ENCODE measurements at places on chromosomes 1 and 21. TPM values are rescaled to one million over a fixed set of nuclear protein-coding genes. Genes with fewer than 3 reads are reported as not detected.

The CD5L gene
- polyA plus RNA-seq: not detected

The TCHHL1 gene
- polyA plus RNA-seq: not detected

- no peak overlapping the region for H3K4me3 ChIP-seq
- no peaks in the 10 kb centered on the region for H3K4me1 ChIP-seq
- H3K27ac ChIP-seq: no peak overlapping the region
These were observed 612.0 kb downstream of the MATN1 start for GRCh38 chr1:30111431-30111830.

The RAP1GAP gene
- 1.6 TPM for polyA plus RNA-seq

DNA sequence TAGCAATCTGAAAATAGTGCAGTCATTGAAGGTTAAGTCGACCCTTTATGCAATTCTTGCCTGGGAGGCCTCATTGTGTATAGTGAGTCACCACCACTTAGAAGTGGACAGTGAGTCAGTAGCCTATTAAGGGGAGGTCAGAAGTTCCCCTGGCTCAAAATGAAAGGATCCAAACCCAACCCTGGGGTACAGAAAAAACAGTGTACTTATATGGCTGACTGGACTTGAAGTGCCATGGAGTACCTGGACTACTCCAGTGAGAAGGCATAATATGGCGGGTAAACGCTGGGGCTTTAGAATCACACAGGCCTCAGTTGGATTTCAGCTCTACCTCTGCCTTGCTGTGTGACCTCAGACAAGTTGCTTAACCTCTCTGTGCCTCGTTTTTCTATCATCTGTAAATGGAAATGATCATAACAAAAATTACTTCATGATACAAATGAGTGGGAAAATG, 2.2 kb upstream of the BCL9 start:
- DNase-seq: no peak
- H3K4me1 ChIP-seq: peaks cover 12% of the 10 kb centered on the region
- H3K36me3 ChIP-seq: no peaks in the 10 kb centered on the region
- peaks cover 25% of the 10 kb centered on the region for H3K27me3 ChIP-seq
- H3K27ac ChIP-seq: no peak overlapping the region
- no peak overlapping the region for H3K4me3 ChIP-seq

- H3K27me3 ChIP-seq: no peaks in the 10 kb centered on the region
- no peak for DNase-seq
- no peaks in the 10 kb centered on the region for H3K4me1 ChIP-seq
- H3K27ac ChIP-seq: no peak overlapping the region
These were observed 1531.1 kb downstream of the MRPL39 start for GRCh38 chr21:24076179-24076578.

The PLA2G2F gene
- 0.26 TPM for polyA plus RNA-seq

DNA sequence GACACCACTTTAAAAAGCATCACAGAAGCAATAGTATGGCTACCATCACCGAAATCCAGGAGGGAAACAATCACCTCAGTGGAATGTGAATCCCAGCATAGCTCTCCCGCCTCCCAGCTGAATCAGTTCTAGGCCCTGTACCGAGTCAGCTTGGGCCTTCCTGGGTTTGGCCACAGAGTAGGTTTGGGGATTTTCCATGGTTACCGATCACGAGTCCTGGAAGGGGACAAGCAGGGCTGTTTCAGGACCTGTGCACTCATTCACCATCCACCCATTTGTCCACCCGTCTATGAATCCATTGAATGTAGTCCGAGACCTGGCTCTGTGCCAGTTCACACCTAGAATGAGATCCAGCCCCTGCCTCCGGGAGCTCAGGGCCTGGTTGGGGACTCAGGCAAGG, 94.2 kb downstream of the ARHGEF10L start:
- DNase-seq: no peak
- H3K4me1 ChIP-seq: peaks cover 4% of the 10 kb centered on the region
- no peak overlapping the region for H3K4me3 ChIP-seq
- no peak overlapping the region for H3K27ac ChIP-seq
- no peaks in the 10 kb centered on the region for H3K36me3 ChIP-seq
- H3K27me3 ChIP-seq: no peaks in the 10 kb centered on the region

DNA sequence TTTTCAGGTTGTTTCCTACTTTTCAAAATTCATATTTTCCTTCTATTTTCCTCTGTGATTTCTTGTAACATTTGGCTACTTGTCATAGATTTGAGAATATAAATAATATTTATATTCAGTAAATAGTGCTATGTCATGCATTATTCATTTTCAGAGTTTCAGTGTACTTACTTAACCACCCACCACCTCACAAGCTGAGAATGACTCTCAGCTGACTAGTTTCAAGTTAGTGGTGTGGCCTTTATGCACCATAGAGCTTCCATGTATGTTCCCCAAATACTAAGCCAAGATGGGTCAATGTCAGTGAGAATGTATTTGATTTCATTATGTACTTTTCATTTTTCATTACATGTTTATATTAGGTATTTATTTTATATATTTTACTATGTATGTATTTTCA, 56.9 kb upstream of the RGS1 start:
- H3K4me3 ChIP-seq: no peak overlapping the region
- no peak for DNase-seq
- no peaks in the 10 kb centered on the region for H3K4me1 ChIP-seq
- H3K36me3 ChIP-seq: no peaks in the 10 kb centered on the region
- no peak overlapping the region for H3K27ac ChIP-seq
- H3K27me3 ChIP-seq: no peaks in the 10 kb centered on the region

The EPRS1 gene
- polyA plus RNA-seq: 96.3 TPM

DNA sequence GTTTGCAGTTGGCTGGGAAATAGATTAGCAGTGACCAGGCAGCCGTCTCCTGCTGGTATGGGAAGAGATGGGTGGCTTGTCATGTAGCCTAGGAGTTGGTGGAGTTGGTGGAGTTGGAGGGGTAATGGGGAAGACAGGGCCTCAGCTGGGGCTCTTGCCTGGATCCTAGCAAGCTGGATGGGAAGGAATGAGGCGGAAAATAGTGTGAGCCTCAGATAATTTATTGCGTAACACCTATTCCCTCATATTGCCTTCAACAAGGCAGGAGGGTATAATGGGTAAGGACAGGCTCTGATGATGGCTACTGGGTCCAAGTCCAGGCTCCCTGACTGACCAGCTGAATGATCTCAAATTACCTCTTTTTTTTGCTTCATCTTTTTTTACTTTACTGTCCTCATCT, 12.6 kb downstream of the MAP7D1 start:
- no peaks in the 10 kb centered on the region for H3K27me3 ChIP-seq
- no peak for DNase-seq
- peaks cover 78% of the 10 kb centered on the region for H3K4me1 ChIP-seq
- peaks cover 38% of the 10 kb centered on the region for H3K36me3 ChIP-seq

- no peak overlapping the region for H3K27ac ChIP-seq
- no peaks in the 10 kb centered on the region for H3K4me1 ChIP-seq
- no peak overlapping the region for H3K4me3 ChIP-seq
- no peaks in the 10 kb centered on the region for H3K36me3 ChIP-seq
- no peaks in the 10 kb centered on the region for H3K27me3 ChIP-seq
These were observed 175.2 kb upstream of the ZC3H12A start for GRCh38 chr1:37299216-37299615.

GRCh38 chr1:37461698-37462436, 12.5 kb upstream of the ZC3H12A start:
- no peaks in the 10 kb centered on the region for H3K27me3 ChIP-seq
- no peaks in the 10 kb centered on the region for H3K36me3 ChIP-seq
- no peak for DNase-seq
- H3K4me1 ChIP-seq: no peaks in the 10 kb centered on the region
- H3K4me3 ChIP-seq: no peak overlapping the region
- H3K27ac ChIP-seq: no peak overlapping the region

DNA sequence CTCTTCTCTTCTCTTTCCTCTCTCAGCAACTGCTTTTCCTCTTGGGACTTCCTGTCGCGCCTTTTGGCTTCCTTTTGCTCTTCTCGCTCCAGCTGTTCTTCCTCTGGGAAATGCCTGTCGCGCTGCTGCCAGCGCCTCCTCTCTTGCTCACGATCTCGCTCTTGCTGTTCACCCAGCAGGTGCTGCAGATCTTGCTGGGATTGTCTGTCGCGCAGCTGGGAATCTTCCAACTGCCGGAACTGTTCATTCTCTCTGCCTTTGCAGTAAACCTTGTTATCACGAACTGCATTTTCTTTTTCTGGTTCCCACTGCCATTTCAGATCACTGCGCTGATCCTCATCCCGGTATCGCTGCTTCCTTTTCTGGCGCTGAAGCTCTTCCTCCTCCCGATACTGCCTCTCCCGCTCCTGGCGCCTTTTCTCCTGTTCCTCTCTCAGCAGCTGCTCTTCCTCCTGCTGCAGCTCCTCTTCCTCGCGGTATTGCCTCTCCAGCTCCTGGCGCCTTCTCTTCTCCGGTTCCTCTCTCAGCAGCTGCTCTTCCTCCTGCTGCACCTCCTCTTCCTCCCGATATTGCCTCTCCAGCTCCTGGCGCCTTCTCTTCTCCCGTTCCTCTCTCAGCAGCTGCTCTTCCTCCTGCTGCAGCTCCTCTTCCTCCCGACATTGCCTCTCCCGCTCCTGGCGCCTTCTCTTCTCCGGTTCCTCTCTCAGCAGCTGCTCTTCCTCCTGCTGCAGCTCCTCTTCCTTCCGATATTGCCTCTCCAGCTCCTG, 5.8 kb downstream of the TCHH start:
- no peaks in the 10 kb centered on the region for H3K36me3 ChIP-seq
- peak overlapping the region; percentile 40 for H3K4me3 ChIP-seq
- peaks cover 39% of the 10 kb centered on the region for H3K27me3 ChIP-seq
- DNase-seq: no peak
- peaks cover 13% of the 10 kb centered on the region for H3K4me1 ChIP-seq

The NUDT4B gene
- 8.7 TPM for polyA plus RNA-seq

GRCh38 chr1:125087691-125088090, 3902.9 kb downstream of the SRGAP2C start:
- no peaks in the 10 kb centered on the region for H3K27me3 ChIP-seq
- no peaks in the 10 kb centered on the region for H3K36me3 ChIP-seq
- H3K4me3 ChIP-seq: no peak overlapping the region

The SPATA46 gene
- not detected for polyA plus RNA-seq

- peak overlapping the region; percentile 6 for H3K27ac ChIP-seq
- no peaks in the 10 kb centered on the region for H3K27me3 ChIP-seq
- H3K4me3 ChIP-seq: no peak overlapping the region
- peak; percentile 59 for DNase-seq
These were observed 35.5 kb downstream of the KIRREL1 start for GRCh38 chr1:158028969-158029368.

The KRTAP21-2 gene
- polyA plus RNA-seq: not detected

DNA sequence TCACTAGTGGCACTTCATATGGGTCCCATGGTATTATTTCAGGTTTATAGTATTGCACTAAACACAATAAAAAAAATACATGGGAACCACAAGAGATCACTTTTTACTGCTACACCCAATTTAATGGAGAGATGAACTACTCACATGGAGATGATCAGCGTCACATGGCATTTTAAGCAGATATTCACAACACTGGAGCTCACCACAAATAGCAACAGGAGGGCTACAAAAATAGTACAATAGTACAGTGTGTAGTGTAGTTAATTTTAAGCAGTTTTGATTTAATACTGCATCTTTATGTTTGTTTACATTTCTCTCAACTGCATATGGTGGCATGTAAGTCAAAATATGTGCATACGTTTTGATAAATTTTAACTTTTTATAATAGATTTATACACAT, 31.0 kb downstream of the SNX7 start:
- H3K36me3 ChIP-seq: no peaks in the 10 kb centered on the region
- H3K27me3 ChIP-seq: no peaks in the 10 kb centered on the region
- no peak for DNase-seq
- H3K4me1 ChIP-seq: no peaks in the 10 kb centered on the region

The CXADR gene
- 42.6 TPM for polyA plus RNA-seq

The RAB42 gene
- polyA plus RNA-seq: 0.17 TPM

DNA sequence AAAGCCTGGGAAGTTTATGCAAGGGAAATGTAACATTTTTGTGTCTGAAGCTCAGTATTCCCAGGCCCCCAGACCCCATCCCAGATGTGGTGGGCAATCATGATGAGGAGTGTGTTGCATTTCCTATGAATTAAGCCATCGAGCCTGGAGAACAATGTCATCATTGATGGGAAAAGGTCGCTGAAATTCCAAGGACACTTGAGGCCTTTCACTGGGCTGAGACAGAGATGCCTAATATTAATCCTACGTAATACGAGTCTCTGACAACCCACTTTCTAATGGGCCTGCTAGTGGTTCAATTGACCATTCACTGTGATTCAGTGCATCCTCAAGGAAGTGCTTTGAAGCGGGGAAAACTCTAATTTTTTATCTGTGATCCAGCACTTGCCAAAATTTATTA, 291.6 kb downstream of the PLPP3 start:
- no peak for DNase-seq
- H3K4me1 ChIP-seq: no peaks in the 10 kb centered on the region
- H3K27me3 ChIP-seq: no peaks in the 10 kb centered on the region

DNA sequence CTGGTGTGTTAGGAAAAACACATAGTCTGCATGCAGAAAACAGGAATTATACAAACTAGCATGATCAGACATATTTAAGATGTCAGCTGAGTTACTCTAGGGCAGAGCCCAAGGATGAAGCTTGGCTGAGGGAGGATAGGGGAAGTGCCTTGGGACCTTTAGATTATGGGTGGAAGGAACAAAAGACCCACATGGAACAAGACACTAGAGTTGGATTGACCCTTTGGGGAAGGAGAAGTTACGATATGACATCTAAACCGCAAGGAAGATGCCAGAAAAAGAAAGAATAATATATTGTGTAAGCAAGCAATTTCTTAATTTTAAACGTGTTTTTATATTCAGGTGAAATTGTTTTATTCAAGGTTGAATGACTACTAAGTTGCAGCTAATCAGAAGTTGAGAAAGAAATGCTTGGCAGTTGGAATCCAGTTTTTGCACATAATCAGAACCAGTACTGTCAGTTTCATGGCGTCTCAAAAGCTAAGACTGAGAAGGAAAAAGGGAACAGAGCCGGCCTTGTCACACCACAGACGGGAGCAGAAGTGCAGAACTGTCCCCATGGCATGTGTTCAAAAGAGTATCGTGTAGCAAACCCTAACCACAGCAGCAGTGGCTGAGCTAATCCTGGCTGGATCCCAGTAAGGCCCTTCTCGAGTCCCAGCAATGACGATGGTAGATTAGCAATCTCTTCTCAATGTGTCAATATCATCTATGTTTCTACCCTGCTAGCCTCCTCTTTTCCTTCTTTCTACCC, 31.2 kb upstream of the IFNAR2 start:
- H3K4me3 ChIP-seq: no peak overlapping the region
- no peaks in the 10 kb centered on the region for H3K27me3 ChIP-seq
- DNase-seq: no peak
- H3K36me3 ChIP-seq: no peaks in the 10 kb centered on the region

- no peak for DNase-seq
- H3K27me3 ChIP-seq: no peaks in the 10 kb centered on the region
- no peak overlapping the region for H3K27ac ChIP-seq
- H3K4me3 ChIP-seq: no peak overlapping the region
- H3K36me3 ChIP-seq: no peaks in the 10 kb centered on the region
These were observed 4.1 kb downstream of the SAMSN1 start for GRCh38 chr21:14541841-14542490.

DNA sequence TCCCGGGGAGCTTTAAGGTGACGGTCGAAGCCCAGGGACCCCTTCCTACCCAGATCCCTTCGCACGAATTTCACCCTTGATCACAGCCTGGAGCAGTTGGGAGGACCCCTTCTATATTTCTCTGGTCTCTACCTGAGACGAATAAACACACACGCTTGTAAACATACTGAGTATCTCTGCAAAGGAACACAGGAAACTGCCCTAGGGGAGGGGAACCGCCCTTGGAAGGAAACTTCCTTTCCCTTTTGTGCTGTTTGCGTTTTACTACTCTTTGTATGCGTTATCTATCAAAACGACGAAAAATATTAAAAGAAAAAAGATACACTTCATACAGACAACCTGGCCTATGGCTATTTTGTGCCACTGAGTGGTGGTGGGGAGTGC, 750 bp downstream of the NECAP2 start:
- DNase-seq: no peak
- H3K4me1 ChIP-seq: peaks cover 3% of the 10 kb centered on the region
- H3K27ac ChIP-seq: peak overlapping the region; percentile 85
- H3K4me3 ChIP-seq: peak overlapping the region; percentile 97
- H3K27me3 ChIP-seq: no peaks in the 10 kb centered on the region

The LENEP gene
- polyA plus RNA-seq: not detected

The PKLR gene
- polyA plus RNA-seq: 0.04 TPM

The PRPF38A gene
- polyA plus RNA-seq: 13.5 TPM

Data from keratinocyte (primary cell).